Stimulated activated CD4-positive, alpha-beta T cell treated with anti-CD3 and anti-CD28 coated beads, Interleukin-4, amount 100 ng/mL, for 24 hours (primary cell): ENCODE measurements at places on chromosomes 6 and 20.

GRCh38 chr20:47857569-47858464 lies 72.5 kb upstream of the SULF2 start:
- no peak for DNase-seq

- no peak for DNase-seq
Observed at GRCh38 chr20:56624786-56625681, 4.1 kb upstream of the TFAP2C start.

GRCh38 chr20:53201588-53201987 lies 229.4 kb downstream of the TSHZ2 start:
- no peak for DNase-seq

DNA sequence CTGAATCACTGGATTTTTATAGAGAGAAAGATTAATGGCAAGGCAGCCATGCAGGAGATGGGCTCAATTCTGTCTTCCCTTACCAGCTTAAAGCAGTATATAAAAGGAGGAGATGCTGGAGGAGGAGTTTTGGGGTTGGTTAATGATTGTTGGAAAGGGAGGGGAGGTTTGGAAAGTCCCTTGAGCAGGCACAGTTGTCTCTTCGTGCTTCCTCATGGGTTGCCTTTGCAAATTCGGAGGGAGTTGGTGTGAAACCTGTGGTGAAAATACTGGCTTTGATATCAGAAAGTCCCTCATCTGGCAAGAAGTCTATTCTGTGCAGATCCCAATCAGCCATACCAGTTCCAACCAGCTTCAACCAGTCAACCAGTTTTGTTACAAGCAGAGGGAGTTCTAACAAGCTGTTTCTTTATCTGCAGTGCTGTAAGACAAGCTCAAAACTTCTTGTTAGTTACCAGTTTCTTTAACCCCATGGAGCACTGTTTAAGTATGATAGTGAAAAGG lies 107.0 kb downstream of the HIVEP1 start:
- DNase-seq = peak; percentile 60

GRCh38 chr20:57654998-57655808 lies 35.0 kb upstream of the ZBP1 start:
- no peak for DNase-seq

DNA sequence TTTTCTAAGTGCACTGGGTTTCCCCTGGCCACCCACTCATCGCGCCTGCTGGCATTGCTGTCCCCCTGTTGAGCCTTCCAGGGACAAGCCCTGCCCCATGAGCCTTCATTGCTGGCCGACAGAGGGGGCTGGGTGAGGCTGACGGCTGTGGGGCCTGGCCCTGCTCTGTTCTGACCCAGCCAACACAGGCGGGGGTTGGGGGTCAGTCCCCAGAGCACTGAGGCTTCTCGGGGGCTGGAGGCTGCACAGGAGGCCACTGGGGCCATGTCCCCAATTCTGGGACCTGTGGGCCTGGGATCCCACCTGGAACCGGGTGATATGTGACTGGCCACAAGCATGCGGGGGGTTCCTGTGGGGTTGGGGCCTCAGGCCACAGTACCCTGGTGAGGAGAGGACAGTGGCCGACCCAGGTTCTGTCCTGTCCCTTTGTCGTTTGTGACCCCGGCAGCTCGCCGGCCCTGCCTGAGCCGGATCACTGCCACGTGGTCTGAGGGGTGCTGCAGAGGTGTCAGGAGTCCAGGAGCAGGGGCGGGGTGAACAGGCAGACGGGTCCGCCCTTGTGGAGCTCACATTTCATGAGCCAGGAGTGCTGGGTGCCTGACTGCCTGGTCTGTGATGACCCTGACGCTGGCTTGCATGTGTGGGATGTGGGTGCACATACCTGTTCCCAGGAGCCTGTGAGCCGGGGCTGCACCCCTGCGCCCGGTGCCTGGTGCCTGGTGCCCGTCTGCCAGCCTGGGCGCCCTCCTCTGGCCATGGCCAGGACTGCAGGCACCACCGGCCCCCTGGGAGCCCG lies 2.1 kb upstream of the COL20A1 start:
- DNase-seq = peak; percentile 67

- no peak for DNase-seq
Observed at GRCh38 chr20:18164356-18164755, 26.7 kb downstream of the KAT14 start.

- DNase-seq = no peak
Observed at GRCh38 chr6:2460216-2460745, 214.9 kb upstream of the GMDS start.

GRCh38 chr20:46145713-46146112 lies 27.6 kb downstream of the CD40 start:
- no peak for DNase-seq
